ENCODE measurements at places on chromosomes 4 and X. TPM values are rescaled to one million over a fixed set of nuclear protein-coding genes. Genes with fewer than 3 reads are reported as not detected.

PTPN13 gene
- 12.3 TPM for total RNA-seq

DNA sequence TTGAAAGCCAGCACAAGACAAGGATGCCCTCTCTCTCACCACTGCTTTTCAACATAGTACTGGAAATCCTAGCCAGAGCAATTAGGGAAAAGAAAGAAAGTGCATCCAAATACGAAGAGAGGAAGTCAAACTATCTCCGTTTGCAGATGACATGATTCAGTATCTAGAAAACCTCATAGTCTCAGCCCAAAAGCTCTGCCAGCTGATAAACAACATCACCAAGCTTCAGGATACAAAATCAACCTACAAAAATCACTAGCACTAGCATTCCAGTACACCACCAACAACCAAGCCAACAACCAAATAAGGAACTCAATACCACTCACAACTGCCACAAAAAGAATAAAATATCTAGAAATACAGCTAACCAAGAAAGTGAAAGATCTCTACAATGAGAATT is 38.6 kb downstream of the COX7B2 start:
- no peak for DNase-seq

- DNase-seq = peak; percentile 42
These were observed 45.2 kb downstream of the PHKA2 start for GRCh38 chrX:18938710-18939109.

DNA sequence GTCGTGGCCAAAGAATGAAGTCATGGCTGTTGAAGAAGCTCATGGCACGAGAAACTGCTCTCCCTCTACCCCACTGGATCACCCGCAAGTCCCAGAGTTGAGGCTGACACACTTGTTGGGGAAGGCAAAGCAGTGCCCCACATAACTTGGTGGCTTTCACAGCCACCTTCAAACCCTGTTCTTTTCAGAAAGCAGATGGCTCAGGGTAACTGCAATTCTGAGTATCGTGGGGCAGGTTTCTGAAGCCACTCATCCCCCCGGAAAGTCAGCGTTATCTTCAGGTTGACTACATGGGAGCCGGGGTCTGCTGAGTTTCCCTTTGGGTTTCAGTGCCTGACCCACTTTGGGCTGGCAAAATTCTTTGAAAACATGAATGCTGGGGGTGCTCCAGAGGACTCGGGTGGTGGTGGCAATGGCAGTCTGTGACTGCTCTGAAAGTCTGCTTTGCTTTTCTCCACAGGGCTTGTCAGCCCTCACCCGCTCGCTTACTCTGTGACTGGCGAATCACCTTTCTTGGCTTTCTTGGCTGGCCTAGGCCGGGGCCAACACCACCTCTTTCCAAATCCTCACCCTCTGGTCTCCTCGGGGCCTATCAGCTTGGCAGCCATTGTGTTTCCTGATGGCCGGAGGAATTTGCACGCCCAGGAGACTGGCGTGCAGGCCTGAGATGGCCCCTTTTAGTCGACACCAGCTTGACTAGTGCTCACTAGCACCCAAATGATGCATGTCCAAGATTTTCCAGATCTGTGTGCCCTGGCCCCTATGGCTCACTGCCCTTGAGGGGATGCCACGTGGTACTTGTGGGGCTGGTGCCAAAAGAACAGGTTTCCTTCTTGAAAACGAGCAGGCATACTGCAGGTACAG is 7.3 kb downstream of the PPP1R3F start:
- DNase-seq = no peak

- DNase-seq = no peak
These were observed 9.8 kb upstream of the CISD2 start for GRCh38 chr4:102858828-102859464.

DNA sequence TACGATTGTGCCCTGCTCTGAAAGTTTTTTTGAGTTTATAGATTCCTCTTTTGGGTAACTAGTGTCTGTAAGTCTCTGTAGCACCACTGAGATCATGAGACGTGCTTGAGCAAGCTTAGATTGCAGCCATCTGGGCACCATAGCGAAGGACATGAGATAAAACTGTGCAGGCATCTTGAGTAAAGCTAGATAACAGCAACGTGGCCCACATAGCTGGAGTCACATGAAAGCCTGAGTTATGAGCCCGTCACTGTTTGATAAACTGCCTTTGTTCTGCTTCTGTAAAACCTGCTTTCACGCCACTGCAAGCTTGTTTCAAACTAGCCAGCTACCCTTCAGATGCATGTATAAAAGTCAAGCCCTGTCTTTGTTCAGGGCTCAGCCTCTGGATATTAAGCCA is 359.1 kb upstream of the CXorf51A start:
- no peak for DNase-seq

DNA sequence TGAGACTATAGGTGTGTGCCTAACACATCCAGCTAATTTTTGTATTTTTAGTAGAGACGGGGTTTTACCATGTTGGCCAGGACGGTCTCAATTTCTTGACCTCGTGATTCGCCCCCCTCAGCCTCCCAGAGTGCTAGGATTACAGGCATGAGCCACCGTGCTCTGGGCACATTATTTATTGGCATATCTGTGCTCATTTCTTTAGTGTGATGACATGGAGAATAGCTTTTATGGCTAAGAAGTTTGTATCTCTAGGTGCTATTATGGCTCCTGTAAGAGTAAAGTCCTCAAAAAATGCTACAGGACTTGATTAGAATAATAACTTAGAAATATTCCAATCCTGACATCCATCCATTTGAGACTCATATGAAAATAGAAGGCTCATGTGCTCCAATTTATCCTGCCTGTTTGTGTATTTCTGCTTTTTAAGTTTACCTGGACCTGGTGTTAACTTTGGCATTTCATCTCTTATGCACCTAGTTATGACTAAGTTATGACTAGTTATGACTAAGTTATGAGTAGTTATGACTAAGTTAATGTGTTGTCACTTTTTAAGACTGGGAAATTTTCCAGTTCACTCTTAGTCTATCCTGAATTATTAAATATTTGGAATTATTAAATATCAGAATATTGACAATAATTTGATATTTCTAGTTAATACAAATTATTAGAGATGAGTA is 36.4 kb upstream of the UNC5C start:
- peak; percentile 15 for DNase-seq

CXCL6 gene
- 0.15 TPM for total RNA-seq

PPEF2 gene
- not detected for total RNA-seq

GRCh38 chr4:6227412-6228157 is 27.2 kb upstream of the JAKMIP1 start:
- no peak for DNase-seq

Data from M059J (cell line).